ENCODE measurements at places on chromosomes 3 and 15.

GRCh38 chr15:92586966-92587365 is 68.6 kb downstream of the FAM174B start:
- no peak for DNase-seq

DNA sequence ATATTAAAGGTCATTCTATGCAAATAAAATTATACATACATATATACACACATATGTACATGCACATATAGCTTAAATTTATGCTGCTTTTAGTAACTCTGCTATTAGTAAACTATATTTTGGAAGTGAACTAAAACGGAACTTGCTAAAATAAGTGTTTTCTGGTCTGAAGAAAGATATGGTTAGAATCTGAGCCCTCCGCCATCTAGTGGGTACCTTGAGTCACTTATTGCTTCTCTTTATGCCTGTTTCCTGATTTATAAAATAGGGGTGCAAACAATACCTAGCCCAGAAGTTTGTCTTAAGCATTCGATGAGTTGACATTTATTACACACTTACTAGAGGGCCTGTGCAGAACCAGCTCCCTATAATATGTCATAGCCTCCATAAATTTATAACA is 255.7 kb downstream of the CNTN6 start:
- DNase-seq = no peak

DNA sequence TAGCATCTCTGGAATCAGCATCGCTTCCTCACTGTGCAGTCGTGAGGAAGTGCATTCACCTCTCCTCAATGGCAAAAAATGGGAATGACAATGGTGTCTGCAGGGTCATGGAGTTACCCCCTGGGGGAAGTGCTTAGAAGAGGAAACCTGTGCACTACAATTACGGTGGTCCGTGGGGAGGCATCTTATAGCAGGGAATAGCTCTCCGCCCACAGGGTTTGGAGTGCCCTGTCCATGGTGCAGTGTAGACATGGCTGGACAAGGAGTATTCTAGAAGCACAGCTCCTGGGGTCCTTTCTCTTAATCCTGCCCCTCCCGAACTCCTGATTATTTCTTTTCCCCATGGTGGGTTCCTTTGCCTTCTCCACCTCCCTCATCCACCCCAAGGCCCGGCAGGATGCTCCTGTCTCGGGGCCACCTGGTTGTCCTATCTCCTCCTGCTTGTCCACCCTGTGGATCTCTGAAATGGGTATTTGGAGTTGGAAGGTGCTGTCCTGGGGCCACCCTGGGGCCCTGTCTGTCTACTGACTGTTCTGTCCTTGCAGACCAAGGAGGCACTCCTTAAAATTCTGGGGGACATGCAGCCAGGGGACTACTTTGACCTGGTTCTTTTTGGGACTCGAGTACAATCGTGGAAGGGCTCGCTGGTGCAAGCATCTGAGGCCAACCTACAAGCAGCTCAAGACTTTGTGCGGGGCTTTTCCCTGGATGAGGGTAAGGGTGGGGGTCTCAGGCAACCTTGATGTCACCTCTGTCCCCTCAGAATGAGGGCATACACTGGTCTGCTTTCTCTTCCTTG is 5.2 kb downstream of the ITIH1 start:
- no peak for DNase-seq

GRCh38 chr3:156677536-156677935 is 3.1 kb downstream of the TIPARP start:
- no peak for DNase-seq

GRCh38 chr15:68599560-68600071 is 20.8 kb downstream of the CORO2B start:
- DNase-seq = peak; percentile 53

GRCh38 chr3:23576379-23576959 is 229.3 kb upstream of the UBE2E1 start:
- DNase-seq = no peak

GRCh38 chr3:140265302-140265701 is 330.3 kb downstream of the CLSTN2 start:
- DNase-seq = no peak

DNA sequence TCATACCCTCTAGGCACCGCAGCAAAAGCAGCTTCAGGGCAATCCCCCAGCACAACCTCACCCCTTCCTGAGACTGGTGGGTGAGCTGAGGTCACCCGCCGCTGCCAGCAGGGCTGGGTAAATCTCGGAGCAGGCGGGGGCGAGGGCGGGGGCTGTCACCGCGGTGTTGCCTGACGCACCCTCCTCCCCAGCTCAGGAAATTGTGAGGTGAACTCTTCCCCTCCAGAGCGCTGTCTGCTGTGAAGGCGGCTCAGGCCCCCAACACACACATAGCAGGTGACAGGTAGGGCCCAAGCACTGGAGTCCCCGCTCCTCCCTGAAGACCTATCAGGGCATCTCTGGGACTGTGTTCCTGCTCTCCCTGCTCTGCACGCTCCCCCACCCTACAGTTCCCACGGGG is 30.2 kb upstream of the FURIN start:
- DNase-seq = no peak

- DNase-seq = no peak
Observed at GRCh38 chr3:157793745-157794144, 290.5 kb upstream of the VEPH1 start.

DNA sequence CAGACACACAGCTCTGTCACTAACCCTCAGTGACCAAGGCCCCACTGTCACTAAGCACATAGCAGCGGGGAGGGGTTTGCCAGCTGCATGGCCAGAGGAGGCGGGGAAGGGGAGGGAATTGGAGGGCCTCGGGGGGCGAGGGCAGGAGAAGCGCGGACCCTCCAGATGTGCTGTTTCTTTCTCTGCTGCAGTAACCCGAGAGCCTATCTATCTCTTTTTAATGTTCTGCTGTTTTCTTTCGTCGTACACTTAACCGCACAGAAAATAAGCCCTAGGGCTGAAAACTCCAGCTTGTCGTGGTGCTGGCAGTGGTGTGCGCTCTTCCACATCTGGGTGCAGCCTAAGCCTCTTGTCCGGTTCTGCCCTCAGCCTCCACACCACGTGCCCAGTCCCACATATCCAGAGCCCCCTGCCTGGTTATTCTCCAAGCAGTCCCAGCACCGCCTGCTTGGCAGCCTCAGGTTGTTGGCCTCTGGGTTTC is 51.1 kb downstream of the BDH1 start:
- no peak for DNase-seq

DNA sequence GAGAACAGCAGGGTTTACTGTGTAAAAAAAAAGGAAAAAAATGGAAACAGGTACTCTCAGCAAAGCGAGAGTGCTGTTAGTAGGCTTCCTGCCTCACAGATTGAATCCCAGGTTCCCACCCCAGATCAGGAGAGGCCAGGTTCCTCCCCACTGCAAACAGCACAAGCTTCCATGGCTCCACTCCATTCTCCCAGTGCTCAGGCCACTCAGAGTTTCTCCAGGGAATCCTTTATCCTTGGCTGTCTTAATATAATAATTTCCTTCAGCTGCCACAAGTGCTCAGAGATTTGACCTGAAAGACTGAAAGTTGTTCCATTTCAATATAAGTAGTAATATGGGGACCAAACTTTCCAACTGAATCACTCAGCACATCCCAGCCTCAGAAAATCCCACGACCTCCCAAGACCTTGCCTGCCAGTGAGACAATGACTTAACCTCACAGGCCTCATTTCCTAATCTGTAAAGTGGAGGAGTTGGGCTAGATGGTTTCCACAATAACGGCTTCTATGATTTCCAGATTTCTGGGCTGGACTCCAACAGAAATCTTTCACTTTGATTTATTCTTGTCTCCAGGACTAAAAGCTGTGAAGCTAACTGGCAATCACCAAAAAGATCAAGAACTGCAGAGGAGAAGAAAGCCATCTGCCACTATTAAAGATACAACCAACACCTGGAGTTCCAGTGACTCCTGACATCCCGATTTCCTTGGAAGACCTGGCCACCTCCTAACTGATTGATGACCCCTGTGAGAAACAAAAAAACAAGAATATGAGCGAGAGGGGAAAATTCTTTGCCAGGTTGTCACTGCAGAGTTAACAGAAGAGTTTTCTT is 289.5 kb downstream of the NEK10 start:
- DNase-seq = peak; percentile 50

GRCh38 chr3:161083131-161083530 is 22.0 kb downstream of the B3GALNT1 start:
- no peak for DNase-seq

GRCh38 chr3:59240666-59241255 is 190.9 kb upstream of the CFAP20DC start:
- DNase-seq = no peak

DNA sequence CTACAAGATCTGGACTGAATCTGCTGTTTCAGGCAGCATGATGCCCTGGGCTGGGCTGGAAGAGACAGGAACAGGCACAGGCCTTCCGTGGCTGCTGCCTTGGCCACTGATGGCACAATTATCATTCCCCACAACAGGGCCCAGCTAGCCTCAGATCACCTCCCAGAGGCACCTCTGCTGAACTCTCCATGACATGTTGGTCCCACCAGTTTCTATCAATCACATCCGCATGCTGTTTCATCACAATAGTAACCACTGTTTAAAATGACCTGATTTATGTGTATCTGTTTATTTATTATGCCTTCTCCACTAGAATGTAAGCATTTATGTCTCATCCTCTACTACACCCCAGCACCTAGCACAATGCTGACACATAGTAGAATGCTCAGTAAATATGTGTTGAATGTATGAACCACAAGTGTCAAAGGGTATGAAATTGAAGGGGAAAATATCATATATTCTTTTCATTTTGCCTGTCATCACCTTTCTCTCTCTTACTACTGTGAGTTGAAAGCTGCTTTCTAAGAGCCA is 32.7 kb upstream of the ZBTB38 start:
- DNase-seq = no peak

DNA sequence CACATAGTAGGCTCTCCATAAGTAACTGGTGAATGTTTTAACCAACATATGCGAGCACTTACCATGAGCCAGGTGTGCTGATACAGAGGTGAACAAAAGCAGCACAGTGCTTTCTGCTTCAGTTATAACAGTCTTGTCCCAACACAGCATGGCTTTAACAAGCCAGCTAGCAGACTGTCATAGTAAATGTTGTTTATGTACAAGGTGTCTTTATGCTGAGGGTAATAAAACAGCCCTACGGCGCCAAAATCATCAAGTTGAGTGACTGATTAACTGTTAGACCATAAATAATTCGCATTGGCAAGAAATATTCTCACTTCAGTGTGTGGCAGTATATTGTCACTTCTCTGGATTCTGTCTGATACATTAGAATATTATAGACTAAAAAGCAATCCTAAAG is 646.0 kb upstream of the CFAP20DC start:
- DNase-seq = no peak

GRCh38 chr3:34207806-34208205 is 409.4 kb downstream of the PDCD6IP start:
- no peak for DNase-seq

DNA sequence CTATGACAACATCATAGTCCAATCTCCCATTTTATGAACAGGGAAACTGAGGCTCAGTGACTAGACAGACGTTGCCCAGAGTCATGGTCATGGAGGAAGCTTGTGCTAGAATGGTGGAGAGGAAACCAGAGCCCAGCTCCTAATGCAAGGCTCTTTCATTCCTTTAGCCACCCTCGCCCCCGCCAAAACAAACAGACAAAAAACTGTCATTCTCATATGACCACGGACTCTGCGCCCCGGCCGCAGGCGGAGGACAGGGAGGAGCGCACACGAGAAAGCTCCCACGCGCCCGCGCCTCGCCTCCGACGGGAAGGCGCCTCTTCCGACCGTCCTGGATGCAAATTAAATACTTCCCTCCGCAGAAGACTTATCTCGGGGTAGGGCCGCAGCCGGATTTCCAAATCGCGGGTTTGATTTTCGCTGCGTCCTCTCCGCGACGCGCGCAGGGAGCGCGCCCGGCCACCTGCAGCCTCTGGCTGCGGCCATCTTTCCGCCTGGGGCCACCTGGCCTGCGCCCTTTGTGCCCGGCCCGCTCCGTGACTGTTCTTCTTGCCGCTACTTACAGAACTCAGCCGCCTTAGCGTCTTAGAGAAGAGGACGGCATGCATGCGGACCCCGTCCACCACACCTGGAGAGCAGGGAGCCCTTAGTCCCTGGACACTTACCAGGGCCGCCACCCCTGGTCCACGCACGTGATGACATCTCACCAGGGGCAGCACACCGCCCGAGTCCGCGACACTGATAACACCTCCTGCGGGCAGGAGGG is 670 bp upstream of the ATP13A3 start:
- DNase-seq = no peak
